Activated CD4-positive, alpha-beta memory T cell treated with anti-CD3 and anti-CD28 coated beads for 36 hours (primary cell): ENCODE measurements at places on chromosomes 11 and 22. TPM values are rescaled to one million over a fixed set of nuclear protein-coding genes. Genes with fewer than 3 reads are reported as not detected.

DNA sequence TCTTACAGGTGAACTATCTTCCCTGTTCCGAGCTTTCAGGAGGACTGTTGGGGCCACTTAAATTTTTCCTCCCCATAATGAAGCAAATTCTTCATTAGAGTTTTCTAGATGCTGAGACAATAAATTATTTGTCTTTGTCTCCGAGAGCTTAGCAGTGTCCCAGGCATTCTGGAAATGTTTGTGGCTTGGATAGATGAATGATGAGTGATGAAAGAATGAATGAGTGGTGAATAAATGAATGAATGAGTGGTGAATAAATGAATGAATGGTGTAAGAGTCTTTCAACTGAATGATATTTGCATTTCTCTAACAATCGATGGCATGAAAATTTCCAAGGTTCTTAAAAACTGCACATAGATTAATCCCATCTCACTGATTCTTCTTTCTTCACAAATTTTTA is 52.8 kb downstream of the AHNAK start:
- no peak for DNase-seq
- H3K27me3 ChIP-seq = no peaks in the 10 kb centered on the region
- H3K4me1 ChIP-seq = no peaks in the 10 kb centered on the region
- no peaks in the 10 kb centered on the region for H3K36me3 ChIP-seq

DNA sequence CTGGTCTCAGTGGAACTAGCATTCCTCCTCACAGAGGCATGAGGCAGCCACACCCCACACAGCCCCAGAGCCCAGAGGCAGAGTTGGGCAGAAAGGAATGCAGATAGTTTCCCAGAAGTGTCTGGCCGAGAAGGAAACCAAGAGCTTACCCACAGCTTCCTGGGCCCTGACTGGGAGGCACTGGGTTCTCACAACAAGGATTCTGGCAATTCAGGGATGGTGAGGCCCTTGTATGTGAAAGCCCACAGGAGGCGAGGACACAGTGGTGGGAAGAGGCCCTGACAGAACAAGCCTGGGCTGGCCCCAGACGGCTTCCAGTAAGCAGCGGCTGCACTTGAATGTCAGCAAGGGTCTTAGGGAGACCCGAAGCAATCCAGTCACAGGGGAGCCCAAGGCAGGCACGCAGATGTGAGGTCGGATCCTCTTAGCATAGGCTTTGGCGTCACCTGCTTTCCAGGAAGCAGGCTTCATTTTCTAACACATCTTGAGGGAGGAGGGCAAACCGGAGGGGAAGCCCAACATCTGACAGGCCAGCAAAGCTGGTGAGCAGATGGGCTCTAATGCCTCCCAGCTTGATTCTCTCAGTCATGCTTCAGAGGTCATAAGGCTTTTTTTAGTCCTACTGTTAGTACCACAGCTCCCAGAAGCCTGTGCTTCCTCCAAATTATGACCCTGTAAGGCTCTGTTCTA is 78.3 kb upstream of the AKIP1 start:
- H3K36me3 ChIP-seq = no peaks in the 10 kb centered on the region
- H3K27me3 ChIP-seq = peaks cover 9% of the 10 kb centered on the region
- no peak overlapping the region for H3K4me3 ChIP-seq

DNA sequence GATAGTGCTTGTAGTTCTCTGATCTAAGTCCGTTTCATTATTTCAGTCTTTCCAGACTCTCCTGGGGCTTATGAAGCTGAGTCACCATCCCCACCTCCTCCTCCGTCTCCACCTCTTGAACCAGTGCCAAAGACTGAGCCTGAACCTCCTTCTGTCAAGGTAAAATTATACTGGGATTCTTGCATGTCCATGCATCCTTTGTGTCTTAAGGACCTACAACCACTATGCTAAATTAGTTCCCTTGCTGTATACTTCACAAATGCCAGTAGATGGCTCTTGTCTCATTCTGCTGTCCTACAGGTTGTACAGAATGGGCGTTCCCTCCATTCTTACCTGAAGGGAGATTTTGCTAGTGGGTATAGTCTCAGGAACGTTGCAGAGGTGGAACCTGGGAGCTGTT is 42.2 kb downstream of the POLD3 start:
- no peak overlapping the region for H3K4me3 ChIP-seq
- H3K27me3 ChIP-seq = no peaks in the 10 kb centered on the region
- peaks cover 71% of the 10 kb centered on the region for H3K36me3 ChIP-seq
- DNase-seq = no peak
- H3K4me1 ChIP-seq = peaks cover 13% of the 10 kb centered on the region

DNA sequence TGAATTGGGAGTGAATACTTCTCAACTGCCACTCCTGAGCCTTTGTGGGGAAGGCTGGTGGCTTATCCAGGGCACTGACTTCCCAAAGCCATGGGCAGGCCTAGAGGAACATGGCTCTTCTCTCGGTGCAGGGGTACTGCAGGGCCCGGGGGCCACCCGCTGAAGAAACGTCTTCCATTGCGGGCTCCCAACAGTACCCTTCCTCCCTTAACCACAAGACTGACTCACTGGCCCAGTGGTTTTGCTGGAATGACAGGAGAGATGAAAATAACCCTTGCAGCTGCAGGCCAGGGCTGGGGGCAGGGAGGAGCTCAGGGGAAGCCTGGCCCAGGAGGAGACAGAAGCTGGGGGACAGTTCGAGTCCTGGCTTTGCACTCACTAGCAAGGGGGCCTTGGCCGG is 13.5 kb downstream of the TXN2 start:
- H3K27ac ChIP-seq = no peak overlapping the region
- H3K36me3 ChIP-seq = peaks cover 6% of the 10 kb centered on the region
- peak; percentile 36 for DNase-seq
- H3K4me3 ChIP-seq = no peak overlapping the region
- H3K4me1 ChIP-seq = peaks cover 21% of the 10 kb centered on the region

The GDPD4 gene
- not detected for total RNA-seq

The DDTL gene
- total RNA-seq = 1.4 TPM

The OR52E6 gene
- not detected for total RNA-seq
